ENCODE measurements at places on chromosomes 7 and 10.

DNA sequence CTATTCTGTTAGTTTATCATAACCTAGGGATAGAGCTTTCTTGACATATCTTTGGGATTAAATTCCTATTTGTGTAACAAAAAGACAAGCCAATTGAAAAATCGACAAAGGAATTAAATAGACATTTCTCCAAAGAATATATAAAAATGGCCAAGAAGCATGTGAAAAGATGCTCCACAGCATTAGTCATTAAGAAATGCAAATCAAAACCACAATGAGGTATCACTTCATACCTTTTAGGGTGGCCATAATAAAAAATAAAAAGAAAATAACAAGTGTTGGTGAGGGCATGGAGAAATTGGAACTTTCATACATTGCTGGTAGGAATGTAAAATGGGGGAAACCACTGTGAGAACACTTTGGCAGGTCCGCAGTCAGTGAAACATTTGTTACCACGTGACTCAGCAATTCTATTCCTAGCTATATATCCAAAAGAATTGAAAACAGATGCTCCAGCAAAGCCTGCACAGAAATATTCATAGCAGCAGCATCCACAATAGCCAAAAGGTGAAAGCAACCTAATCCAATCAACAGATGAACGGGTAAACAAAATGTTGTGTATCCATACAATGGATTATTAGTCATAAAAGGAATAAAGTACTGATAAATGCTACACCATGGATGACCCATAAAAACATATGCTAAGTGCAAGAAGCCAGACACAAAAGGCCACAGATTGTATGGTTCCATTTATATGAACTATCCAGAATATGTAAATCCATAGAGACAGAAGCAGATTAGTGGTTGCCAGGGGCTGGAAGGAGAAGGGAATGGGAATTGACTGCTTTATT lies 20.5 kb downstream of the SPAG6 start:
- no peak for DNase-seq

DNA sequence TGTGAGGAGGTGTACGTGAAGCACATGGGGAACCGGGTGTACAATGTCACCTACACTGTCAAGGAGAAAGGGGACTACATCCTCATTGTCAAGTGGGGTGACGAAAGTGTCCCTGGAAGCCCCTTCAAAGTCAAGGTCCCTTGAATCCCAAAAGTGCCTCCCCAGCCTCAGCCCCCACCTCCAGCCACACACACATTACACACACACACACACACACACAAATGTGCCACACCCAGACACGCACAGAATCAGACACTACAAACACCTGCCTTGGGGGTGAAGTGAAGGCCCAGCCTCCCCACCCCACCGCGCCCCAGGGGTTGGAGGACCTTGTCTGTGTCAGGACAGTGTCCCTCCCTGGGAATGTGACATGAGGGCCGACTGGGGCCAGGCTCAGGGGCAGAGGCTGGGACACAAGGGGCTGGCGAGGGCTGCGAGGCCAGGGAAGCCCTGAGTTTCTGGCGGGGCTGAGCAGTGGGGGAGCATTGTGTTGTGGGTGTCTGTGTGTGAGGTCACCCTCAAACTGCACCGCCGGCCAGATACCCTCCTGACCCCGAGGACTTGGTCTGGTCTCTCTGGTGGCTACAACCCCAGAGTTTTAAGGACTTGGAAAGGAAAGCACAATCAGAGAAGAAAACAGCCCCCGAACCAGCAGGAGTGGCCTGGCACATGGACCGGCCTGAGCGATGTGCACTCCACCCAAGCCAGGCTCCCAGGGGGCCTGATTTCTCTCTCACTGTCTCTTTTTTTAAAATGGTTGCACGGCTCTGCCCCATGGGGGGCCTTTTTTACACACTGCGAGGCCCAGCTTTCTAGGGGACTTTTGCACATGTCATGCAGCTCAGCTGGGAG lies 4.0 kb upstream of the ATP6V1F start:
- DNase-seq, result no peak

DNA sequence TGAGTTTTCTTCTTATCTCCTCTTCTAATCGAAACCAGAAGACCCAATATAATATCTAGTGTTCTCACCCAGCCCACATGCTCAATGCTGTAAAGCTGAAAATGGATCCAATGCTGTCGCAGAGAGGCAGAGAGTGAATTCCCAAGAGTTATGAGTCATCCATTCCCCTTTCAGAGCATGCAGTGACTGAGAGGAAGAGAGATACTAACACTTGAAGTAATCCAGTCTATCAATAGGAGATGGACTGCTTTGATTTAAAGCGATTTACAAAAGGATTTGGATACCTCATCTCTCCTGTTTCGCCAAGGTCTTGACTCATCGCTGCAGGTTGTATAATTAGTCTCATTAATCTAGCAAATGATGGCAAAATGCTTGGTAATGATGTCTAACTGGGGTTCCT lies 41.5 kb upstream of the PRKCQ start:
- no peak for DNase-seq

GRCh38 chr10:112811741-112812551 lies 138.1 kb upstream of the TCF7L2 start:
- DNase-seq, result peak; percentile 98

DNA sequence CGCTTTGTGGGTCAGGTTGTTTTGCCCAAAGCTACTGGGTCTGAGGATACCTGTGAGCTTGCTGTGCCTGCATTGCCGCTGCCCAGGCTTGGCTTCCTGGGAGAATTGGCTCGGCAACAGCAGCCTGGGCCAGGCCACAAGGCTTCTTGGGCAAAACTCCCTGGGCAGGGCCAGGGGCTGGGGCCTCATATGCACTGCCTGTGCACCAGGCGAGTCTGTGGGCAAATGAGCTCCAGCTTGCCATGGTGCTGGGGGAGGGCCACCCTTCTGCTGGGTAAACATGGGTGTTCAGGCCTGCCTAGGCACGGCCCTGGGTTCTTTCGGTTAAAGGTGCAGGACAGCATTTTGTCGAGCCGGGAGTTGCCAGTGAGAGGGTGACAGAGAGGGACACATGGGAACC lies 19.4 kb downstream of the ZMIZ1 start:
- DNase-seq, result no peak

GRCh38 chr10:5685764-5686240 lies 1.2 kb downstream of the TASOR2 start:
- peak; percentile 25 for DNase-seq

GRCh38 chr10:64458306-64458705 lies 937.1 kb downstream of the REEP3 start:
- DNase-seq, result no peak

DNA sequence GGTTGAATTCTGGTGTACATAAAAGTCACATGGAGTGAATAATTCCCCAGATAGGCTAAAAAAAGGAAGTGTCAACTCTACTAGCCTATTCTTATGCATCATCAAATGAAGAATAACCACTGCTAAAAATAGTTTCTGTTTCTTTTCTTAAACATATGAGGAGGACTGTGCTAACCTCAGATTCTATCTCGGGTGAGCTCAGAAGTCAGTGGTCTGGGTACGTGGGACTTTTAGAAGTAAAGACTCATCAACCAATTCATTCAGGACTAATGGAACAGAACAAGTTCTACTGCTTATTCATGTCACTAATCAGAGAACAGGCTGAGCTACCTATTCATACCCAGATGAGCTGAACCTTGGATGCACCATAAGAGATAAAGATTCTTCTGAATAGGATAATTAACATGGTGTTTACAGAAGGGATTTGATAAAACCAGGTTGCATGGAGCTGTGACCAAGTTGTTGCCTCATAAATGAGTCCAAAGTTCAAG lies 9.5 kb upstream of the ASAH2 start:
- no peak for DNase-seq

DNA sequence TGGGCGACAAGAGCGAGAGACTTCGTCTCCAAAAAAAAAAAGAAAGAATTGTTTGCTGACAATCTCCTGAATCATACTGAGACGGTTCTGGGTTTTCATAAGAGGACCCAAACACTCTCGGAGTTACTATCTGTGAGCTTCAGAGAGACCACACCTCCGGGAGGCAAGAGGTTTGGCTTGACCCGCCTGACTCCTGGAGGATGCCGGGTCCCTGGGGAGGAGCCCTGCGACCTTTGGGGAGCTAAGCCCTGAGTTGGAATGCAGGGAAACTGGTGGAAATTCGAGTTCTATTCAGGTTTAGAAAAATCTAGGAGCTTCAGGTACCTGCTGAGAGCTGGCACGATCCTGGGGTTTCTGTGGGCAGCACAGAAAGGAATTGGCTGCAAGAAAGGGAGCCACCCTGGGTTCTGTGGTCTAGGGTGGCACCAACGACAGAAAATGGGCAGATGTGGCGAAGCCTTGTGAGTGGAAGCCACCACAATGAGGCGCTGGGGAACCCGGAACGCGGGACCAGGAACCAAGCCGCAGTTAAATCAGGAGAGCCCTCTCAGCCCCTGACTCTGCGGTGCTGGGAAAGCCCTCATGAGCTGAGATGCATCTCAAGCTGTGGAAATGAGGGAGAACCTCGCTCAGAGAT lies 21.9 kb upstream of the GATAD1 start:
- DNase-seq, result no peak

GRCh38 chr10:101773923-101774588 lies 1.9 kb downstream of the FGF8 start:
- no peak for DNase-seq

DNA sequence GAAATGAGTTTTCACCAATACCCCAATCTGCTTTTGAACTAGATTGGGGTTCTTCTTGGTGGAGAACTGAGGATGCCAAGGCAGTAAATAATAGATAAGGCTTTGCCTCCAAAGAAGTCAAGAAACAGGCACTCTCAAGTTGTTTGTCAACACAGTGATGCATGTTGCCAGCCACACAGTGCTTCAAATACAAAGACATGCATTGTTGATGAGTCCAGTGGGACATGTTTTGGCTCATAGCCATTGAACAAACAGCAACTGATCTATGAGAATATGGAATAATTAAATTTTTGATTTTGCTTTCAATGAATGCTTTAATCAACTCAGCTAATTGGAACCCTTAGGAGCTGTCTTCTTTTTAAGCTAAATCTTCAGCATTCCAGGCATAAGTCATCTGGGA lies 346.4 kb downstream of the THSD7A start:
- DNase-seq, result no peak

GRCh38 chr7:6284055-6284400 lies 11.6 kb upstream of the CYTH3 start:
- DNase-seq, result no peak

GRCh38 chr10:6957851-6958250 lies 377.8 kb upstream of the PRKCQ start:
- no peak for DNase-seq

DNA sequence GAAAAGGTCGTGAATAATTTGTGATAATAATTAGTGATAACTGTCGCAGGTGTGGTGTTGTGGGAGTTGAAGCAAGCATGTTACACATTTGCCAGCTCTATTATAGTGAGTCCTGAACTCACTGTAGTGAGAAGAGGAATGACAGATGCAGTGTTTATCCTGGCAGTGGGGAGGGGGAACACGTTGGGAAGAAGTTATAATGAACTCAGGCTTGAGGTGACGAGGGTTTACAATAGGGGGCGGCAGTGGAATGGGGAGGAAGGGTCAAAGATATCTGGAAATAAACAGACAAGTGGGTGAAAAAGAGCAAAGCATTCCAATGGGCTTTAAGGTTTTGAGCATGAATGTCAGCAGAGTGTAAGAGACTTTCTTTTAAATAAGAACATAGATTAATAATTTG lies 49.6 kb downstream of the ITPRID1 start:
- DNase-seq, result no peak

DNA sequence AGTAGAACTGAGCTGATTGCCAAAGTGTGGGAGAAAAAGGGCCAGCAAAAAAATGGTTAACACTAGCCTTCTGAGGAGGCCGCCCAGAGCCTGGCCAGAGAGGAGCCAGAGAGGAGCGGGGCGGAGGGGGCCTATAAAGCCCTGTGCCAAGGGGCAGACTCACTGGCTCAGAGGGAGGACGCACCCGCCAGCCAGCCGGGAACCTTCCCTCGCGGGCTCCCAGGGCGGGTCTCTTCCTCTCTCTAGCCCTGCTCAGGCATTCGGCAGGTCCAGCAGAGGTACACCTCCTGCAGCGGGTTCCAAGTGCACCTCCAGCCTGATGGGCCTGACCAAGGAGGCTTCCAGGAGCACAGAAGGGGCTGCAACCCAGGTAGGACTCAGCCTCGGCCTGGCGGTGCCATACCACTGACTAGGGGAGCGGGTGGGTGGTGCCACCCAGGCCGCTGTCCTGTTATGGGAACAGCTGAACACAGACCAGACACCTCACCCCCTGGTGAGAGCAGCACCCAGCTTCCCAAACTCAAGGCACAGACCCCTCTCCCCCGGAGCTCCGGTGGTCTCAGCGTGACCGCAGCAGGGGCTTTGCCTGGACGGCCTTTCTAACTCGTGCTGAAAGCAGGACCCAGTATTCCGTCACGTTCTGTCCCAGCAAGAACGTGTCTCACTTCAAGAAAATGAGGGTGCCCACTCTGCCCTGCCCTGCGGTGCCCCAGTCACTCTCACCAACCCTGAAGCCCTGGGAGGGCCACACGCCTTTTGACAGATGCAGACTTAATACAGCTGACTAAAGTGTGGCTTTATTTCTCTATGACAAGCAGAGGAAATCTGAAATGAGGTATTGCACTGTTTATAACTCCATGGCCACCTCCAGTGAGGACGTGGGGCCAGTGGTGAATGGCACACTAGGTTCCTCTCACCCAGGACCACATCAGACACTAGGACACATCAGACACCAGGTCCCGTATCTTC lies at the start of gene GPER1:
Gene GPER1 (plus strand): TSS at position 162 of the 969 bp plus-strand sequence. CDS start 3,616 bp downstream, outside the sequence.
- no peak for DNase-seq

DNA sequence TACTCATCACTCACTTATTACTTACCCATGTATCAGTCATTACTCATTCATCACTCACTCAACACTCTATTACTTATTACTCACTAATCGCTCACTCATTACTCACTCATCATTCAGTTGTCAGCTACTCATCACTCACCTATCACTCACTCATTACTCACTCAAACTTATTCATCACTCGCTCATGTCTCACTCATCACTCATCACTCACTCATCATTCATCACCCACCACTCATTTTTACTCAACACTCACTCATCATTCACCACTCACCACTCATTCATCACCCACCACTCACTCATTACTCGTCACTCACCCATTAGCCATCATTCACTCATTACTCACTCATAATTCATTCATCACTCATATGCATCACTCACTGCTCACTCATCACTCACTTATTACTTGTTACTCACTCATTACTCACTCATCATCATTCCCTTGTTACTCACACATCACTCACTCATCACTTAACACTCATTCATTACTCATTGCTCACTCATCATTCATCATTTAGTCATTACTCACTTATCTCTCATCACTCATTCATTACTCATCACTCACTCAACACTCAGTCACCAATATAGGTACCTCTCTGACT lies 237.9 kb downstream of the ADARB2 start:
- no peak for DNase-seq

GRCh38 chr7:157816086-157816485 lies 479.3 kb downstream of the DNAJB6 start:
- DNase-seq, result no peak

GRCh38 chr7:14137676-14138075 lies 148.2 kb upstream of the ETV1 start:
- no peak for DNase-seq

GRCh38 chr7:129341816-129342806 lies 92.1 kb upstream of the STRIP2 start:
- no peak for DNase-seq

GRCh38 chr10:103660364-103661197 lies 167.1 kb downstream of the NEURL1 start:
- DNase-seq, result peak; percentile 59

- DNase-seq, result no peak
Observed at GRCh38 chr10:49737474-49738201, 24.5 kb downstream of the OGDHL start.

Data from ACHN (cell line).